T-helper 1 cell (primary cell): ENCODE measurements at places on chromosomes 1 and 21.
A peak's percentile ranks its signal among the peaks of the same experiment; 100 is the strongest.

DNA sequence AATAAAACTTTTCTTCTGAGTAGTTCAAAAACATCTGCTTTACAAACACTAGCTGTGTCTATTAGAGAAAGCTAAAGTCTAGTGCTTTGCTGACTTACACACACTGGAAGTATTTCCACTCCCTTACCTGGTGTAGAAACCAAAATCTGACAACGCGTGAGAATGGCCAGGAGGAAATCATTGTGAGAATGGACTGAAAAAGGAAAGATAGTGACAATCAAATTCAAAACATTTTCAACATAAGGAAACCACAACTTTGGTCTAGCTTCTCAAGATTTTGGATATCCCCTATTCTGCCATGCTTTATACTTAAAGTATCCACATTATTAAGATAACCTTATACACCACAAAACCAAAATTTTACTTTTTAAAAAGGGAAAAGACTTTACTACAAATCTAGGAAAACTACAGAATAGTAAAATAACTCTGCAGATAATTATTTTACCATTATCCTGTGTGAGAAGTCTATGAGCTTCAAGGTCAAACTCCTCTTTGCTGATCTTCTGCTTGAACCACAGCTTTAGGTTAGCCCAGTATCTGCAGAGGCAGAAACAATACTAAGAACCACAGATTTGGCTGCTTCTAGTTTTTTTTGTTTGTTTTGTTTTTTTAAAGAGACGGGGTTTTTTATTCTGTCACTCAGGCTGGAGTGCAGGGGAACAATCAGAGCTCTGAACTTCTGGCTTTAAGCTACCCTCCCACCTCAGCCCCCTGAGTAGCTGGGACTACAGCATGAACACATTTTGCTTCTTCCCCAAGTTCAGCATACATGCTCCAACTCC, 6.6 kb downstream of the TADA1 start:
- no peak for DNase-seq

- DNase-seq = no peak
These were observed 34.0 kb downstream of the TBCE start for GRCh38 chr1:235401251-235401650.

GRCh38 chr1:2465371-2466269, 10.5 kb upstream of the PLCH2 start:
- DNase-seq = no peak

- DNase-seq = no peak
These were observed 101.8 kb downstream of the NFIA start for GRCh38 chr1:61184040-61184713.

- DNase-seq = no peak
These were observed 118.1 kb downstream of the SPSB1 start for GRCh38 chr1:9410737-9411297.

DNA sequence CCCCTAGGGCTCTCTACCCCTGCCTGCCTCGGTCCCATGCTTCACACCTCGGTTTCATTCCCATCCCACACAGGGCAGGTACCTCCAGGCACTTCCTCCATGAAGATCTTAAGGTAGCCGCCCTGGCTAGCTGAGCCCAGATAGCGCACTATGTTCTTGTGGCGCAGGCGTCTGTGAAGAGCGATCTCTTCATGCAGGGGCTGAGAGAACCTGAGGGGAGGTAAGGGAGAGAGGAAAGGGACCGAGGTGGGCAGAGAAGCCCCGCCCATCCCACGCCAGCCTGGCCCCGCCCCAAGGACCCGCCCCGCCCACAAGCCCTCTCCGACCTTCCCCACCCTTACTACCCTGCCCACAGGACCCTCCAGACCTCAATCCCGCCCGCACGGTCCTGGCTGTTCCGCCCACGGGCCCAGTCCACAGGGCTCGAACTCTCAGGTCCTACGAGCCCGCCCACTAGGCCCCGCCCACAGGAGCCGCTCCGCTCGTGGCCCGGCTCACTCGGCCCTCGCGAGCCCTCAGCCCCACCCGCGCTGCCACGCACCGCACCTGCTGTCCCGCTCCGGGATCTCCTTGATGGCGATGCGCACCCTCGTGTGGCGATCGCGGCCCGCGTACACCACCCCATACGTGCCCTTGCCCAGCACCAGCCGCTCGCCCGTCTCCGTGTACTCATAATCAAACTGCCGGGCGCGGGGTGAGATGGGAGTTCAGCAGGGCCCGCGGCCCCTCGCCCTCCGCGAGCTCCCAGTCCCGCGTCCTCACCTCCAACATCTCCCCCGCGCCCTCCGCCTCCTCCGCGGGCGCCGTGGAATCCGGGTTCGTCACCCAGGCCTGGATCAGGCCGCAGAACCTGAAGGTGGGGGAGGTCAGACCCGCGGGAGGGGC, 6.4 kb downstream of the MAP3K6 start:
- peak; percentile 54 for DNase-seq

- DNase-seq = no peak
These were observed 43.8 kb downstream of the ALG14 start for GRCh38 chr1:95028954-95029353.

GRCh38 chr1:112312315-112312714, 83.7 kb upstream of the CTTNBP2NL start:
- no peak for DNase-seq

- no peak for DNase-seq
These were observed 13.2 kb downstream of the SLX9 start for GRCh38 chr21:44952929-44953627.

GRCh38 chr1:207981976-207982375, 71.1 kb upstream of the CD34 start:
- DNase-seq = no peak

DNA sequence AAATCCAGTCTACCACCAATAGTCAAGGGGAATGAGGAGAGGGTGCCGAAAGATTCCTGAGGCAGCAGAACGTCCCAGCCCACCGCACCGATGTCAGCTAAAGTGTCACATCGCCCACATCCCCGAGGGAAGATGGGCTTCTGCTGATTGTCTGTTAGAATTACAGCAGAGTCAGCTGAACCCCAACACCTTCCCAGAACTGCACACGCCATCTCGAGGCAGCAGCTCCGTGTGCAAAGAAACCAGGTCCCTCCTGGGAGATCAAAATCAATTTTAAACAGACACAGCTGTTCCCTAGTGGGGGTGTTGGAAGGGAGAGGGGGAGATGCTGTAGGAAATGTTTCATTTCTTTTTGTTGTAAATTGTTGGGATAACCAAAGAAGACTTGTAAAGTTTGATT, 12.8 kb upstream of the KAZN start:
- DNase-seq = no peak

DNA sequence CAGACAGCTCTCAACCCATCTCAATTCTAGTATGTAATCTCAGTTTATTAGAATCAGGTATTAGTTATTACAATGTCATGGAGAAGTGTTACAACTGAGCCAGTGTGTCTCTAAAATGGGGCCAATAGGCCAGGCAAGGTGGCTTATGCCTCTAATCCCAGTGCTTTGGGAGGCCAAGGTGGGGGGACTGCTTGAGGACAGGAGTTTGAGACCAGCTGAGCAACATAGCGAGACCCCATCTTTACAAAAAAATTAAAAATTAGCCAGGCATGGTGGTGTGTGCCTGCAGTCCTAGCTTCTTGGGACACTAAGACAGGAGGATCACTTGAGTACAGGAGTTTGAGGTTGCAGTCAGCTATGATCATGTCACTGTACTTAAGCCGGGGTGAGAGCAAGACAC, 104.9 kb downstream of the BCAR3 start:
- DNase-seq = no peak

- DNase-seq = no peak
These were observed 80.3 kb downstream of the RNF220 start for GRCh38 chr1:44485229-44485933.

DNA sequence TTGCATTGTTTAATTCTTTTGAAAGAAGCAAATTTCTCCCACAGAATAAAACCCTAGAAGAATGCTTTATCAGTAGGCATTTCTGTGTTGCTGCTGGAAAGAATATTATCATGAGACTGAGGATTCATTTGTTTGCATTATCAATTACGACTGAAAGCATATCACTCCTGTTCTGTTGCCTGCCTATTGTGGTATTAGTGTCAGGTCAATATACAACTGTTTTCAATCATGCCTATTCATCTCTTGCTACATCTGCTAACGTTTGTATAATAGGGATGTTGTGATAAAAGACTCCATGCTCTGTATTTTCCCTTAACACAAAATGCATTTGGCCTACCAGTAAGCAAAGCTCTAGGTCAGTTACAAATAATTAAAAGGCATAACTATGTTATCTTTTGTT, 221.5 kb downstream of the PTPRC start:
- DNase-seq = no peak

DNA sequence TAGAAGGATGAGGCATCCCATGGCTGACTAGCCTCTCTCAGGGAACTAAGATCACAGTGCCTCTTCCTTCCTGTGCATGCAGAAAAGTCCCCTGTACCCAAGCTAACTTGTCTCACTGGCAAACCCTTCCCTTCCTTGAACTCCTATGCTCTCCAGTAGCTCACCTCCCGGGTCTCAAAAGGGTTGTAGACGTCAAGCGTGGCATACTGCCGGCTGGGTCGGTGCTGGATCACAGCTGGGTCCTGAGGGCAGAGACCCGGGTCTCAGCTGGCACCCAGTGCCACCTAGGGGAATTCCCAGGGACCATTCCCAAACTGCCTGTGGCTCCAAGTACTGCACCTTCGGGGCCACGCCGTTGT, 688 bp downstream of the SCAMP3 start:
- DNase-seq = no peak

DNA sequence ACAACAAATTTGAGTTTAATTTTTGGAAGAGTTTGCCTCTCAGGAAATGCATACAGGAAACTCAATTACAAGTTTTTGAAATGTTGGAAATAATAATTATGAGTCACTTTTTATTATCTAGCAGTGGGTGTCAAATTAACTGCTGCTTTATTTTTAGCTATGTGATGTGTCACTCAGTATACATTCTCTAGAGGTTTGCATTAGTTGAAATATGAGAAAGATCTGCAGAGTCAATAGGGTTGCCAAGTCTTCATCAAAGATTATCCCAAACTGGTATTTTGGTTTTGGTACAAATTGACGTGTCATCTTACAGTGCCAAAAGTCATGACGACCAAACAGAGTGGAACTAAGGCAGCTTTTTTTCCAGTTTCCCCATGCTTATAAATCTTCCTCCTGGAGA, 54.3 kb upstream of the DIPK1A start:
- DNase-seq = no peak

DNA sequence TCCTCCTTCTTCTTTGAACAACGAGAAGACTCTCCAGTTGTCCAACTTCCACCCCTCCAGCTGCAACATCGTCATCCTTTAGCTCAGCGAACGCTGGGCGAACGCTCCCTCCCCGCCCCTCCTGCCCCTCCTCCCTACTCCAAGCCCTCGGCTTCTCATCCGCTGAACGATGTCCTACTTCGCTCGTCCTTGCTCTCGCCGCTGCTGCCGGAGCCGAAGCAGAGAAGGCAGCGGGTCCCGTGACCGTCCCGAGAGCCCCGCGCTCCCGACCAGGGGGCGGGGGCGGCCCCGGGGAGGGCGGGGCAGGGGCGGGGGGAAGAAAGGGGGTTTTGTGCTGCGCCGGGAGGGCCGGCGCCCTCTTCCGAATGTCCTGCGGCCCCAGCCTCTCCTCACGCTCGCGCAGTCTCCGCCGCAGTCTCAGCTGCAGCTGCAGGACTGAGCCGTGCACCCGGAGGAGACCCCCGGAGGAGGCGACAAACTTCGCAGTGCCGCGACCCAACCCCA, at the start of gene BCAN:
TSS of gene BCAN (plus strand) at position 357 of the 504 bp plus-strand sequence. CDS start 3,938 bp downstream, outside the sequence.
- DNase-seq = no peak

- no peak for DNase-seq
These were observed 21.7 kb upstream of the LSS start for GRCh38 chr21:46250146-46250725.

- DNase-seq = no peak
These were observed 53.1 kb upstream of the PPP2R5A start for GRCh38 chr1:212232090-212232489.

DNA sequence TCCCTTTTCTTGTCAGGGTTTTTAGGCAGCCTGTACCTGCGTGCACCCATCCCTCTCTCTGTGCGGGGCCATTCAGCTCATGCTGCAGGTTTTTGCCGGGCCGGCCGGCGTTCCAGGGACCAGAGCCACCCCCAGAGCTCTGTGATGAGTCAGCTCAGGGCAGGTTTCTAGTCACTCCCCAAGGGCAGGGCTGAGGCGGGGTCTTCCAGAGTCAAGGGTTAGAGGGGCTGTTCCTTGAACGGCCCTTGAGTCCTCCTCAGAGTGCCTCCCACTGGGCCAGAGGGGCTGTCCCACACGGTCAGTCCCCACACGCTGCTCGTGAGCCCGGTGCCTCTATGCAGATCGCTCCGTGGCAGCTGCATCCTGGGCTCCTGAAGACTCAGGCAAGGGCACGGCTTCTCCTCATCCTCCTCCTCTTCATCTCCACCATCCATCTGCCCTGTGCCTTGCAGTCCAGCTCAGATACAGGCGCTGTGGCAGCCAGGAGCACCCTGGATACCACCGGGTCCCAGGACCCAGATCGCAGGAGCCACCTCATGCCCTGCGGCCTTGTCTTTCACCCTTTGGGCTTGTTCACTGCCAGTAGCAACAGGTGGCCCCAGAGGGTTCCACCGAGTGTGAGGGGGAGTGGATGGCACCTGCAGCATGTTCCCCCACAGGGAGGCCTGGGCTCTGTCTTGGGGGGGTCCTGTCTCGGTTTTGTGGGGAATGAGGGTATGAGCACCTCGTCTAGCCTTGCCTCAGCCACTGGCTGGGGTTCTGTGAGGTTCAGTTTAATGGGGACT, 17.4 kb downstream of the SLX9 start:
- DNase-seq = no peak

GRCh38 chr21:25859235-25859929, 124.6 kb downstream of the GABPA start:
- DNase-seq = no peak

GRCh38 chr1:189708674-189709073, 769.0 kb downstream of the BRINP3 start:
- no peak for DNase-seq

DNA sequence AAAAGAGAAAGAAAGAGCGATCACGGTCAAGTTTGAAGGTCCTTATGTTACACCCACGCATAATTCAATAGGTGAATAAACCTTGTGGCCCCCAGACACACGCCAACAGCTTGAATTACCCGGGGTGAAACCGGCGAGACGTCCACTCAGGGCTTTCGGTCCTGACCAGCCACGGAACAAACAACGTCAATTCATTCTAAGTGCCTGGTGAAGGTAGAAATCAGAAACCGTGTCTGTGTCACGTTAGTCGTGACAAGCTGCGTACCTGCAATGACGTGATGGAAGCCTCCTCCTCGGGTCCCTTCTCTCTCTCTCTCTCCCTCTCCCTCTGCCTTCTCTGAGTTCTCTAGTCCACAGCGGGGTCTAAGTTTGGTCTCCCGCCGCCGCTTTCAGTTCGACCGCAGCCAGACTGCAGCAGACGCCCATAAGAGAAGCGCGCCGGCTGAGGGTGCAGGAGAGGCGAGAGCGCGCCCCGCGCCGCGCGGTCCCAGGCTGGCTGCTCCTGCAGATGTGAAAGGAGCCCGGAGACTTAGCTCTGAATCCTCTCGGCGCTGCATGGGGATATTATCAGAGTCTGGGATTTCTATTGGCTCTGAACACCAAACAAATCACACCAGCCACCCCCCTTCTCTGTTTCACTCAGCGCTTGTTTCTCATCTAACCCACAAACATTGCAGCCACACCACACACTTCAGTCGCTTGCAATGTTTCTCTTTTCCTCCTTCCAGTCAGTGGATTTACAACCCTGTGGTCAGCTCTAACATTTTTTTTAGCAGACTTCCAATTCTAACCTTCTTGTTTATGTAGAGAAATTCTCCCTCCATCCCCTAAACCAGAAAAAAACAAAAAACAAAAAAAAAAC, at the start of gene GREM2:
TSS of gene GREM2 (minus strand) at position 537 of the 862 bp plus-strand sequence. CDS start 118,680 bp downstream, outside the sequence.
- peak; percentile 17 for DNase-seq

- DNase-seq = no peak
These were observed 8.8 kb upstream of the FNDC7 start for GRCh38 chr1:108703939-108704338.

GRCh38 chr1:75811211-75811981, 14.7 kb downstream of the MSH4 start:
- no peak for DNase-seq

- DNase-seq = no peak
These were observed 4.7 kb upstream of the CD55 start for GRCh38 chr1:207316622-207317391.
